Femur (tissue), 1 donor: ENCODE measurements at places on chromosomes 5 and 9.

- no peak for DNase-seq
These were observed 4.7 kb downstream of the NOL6 start for GRCh38 chr9:33468797-33469621.

DNA sequence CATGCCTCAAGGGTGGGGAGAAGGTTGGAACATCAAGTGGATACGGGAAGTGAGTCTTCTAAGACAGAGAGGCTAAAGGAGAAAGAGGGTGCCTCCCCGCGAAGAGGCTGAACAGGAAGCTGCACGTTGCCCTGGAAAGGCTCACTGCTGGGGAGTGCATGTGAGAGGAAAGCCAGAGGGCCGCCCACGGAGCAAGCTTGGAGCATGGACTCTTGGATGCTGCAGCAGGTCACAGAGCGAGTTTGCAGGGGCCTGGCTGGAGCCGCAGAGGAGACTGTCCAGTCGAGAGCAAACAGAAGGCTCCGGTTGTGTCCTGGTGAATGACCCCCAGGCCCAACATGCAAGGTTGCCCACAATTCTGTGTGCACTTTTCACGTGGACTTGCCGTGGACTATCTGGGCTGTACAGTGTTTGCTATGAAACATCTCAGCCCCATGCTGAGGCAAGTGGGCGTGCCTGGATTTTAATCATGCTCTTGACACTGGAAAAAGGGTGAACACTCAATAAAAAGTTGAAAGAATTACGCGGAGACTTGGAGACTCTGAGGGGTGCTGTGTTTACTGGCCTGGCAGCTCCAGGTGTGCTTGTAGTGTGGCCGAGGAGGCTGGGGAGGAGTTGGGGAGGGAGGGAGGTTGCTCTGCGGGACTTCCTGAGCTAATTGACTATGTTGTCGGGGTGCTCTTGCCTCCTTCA, 54.5 kb upstream of the GARNL3 start:
- no peak for DNase-seq

DNA sequence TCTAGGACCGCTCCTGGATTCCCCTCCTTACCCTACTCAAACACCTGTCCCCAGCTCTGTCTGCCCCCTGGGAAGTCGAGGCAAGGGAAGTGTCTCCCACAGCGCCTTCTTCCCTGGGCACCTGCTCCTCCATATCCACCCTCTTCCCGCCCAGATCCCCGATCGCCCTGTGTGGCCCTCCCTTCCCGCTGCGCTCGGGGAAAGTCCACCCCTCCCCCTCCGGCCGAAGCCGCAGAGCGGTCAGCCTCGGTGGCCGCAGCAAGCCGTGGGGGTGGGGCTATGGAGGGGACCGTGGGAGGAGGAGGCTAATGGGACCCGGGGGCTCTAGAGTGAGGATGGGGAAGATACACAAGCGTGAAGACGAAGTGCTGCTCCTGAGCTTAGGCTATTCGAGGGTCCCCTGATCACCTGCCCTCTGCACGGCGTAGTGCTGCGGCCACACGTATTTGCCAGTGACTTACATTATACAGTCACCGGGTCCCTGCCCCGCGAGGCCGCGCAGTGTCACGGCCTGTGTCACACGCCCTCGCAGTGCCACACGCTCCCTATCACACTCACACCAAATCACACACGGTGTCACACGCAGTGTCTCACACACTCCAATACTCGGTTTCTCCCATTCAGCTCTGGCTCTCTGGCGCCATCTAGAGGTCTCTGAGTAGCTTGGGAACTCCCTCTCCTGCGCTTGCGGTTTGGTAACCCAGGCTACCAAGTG, 658 bp upstream of the PCDH1 start:
- peak; percentile 91 for DNase-seq

- no peak for DNase-seq
These were observed 1683.2 kb downstream of the MAT2B start for GRCh38 chr5:165188556-165189175.

GRCh38 chr9:38229104-38229500, 160.1 kb upstream of the SHB start:
- no peak for DNase-seq
